ENCODE measurements at places on chromosomes 11 and 22. TPM values are rescaled to one million over a fixed set of nuclear protein-coding genes. Genes with fewer than 3 reads are reported as not detected.
A peak's percentile ranks its signal among the peaks of the same experiment; 100 is the strongest.

Gene TMPRSS13
- 5.7 TPM for total RNA-seq

DNA sequence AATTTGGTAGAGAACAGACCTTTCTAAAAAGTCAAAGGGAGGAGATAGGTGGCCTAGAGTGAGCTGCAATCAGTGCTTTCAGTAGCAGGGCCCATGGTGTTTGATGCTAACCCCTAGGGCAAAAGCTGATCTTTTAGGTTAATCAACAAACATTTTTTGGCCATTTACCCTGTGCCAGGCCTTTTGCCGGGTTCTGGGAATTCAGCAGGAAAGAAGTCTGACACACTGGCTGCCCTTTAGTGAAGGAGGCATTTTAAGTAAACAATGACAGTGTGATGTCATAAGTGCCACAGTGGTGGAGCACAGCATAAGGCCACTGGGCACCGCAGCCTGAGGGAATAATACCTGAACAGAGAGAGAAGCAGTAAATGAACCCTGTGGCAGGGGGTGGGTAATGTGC is 29.0 kb downstream of the C22orf31 start:
- no peak for DNase-seq
- peaks cover 22% of the 10 kb centered on the region for H3K4me1 ChIP-seq
- H3K27me3 ChIP-seq: peaks cover 6% of the 10 kb centered on the region
- H3K36me3 ChIP-seq: no peaks in the 10 kb centered on the region
- no peak overlapping the region for H3K4me3 ChIP-seq
- peak overlapping the region; percentile 67 for H3K27ac ChIP-seq

Gene IGSF22
- 1.3 TPM for total RNA-seq

Gene DCHS1
- 54.7 TPM for total RNA-seq
